ENCODE measurements at places on chromosomes 5 and 9. TPM values are rescaled to one million over a fixed set of nuclear protein-coding genes. Genes with fewer than 3 reads are reported as not detected.

The IL17B gene
- total RNA-seq = 1.00 TPM

GRCh38 chr9:124475868-124476690 is 25.8 kb downstream of the ADGRD2 start:
- no peak for DNase-seq

DNA sequence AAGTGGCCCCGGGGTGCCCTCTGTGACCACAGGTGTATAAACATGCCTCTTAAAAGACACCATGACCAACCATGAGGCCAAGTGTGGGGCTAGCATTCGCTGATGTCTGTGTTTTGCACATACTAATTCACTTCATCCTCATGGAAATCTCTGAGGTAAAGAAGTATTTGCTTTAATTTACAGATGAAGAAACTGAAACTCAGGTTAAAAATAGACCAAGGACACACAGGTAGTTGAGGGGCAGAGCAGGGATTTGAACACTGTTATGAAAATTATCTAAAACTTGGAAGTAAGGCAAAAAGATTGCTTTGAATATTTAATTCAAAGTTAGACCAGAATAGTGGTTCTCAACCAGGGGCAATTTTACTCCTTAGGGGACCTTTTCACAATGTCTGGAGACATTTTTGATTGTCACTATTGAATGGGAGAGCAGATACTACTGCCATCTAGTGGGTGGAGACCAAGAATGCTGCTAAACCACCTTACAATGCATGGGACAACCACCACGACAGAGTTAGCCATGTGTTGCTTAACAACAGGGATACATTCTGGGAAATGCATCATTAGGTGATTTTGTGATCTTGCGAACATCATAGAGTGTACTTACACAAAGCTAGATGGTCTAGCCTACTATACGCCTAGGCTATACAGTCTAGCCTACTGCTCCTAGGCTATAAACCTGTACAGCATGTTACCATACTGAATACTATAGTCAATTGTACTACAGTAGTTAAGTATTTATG is 8.0 kb upstream of the FXN start:
- no peak for DNase-seq

DNA sequence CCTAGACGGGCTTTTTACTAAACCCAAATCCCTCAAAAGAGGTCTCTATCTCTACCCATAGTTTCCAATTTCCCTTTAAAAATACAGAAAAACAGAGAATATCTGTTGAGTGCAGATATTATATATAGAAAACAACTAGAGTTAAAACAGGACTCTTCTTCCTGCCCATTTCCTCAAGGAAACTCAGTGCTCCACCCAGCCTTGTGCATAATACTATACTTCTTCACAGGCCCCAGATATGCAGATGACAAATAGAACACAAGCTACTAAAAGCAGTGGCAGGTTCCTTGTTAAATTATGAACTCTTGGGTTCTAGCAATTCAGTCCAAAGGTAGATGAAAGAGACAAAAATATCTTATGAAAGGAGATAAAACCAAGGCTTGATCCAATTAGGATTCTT is 200.2 kb downstream of the TSSK1B start:
- no peak for DNase-seq

Measured in SJSA1 (cell line).